Substantia nigra (tissue), 51 donors: ENCODE measurements at places on chromosomes 6 and 20.

DNA sequence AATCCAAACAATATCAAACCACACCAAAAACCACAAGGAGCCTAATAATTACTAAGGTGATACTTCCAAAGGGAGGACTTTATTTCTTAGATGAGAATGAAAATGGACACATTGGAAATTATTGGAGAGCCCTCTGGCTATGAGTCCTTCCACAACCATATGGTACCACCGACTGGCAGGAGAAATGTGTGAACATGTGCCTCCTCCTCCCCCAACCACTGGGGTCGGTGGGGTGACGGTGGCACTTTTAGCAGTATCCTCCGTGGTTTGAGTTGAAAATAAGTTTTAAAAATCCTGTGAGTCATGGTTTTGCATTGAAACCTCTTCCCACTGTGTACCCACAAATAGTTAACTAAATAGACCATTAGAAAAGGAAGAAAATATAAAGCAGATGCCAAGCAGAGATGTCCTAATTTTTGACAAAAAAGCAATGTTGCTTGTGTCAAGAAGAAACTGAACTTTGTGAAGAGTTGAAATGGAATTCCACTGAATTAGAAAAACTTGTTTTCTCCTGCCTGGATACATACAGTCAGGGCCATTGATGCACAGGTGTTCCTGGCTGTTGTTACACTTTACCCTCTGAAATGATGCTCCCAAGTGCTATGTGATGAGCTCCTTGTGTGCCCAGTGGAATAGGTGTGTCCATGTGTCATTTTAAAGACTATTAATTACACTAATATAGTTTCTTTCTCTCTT is 3.2 kb downstream of the EDN1 start:
- DNase-seq: no peak

- no peak for DNase-seq
Measured at GRCh38 chr20:8272766-8273165, 140.7 kb downstream of the PLCB1 start.

DNA sequence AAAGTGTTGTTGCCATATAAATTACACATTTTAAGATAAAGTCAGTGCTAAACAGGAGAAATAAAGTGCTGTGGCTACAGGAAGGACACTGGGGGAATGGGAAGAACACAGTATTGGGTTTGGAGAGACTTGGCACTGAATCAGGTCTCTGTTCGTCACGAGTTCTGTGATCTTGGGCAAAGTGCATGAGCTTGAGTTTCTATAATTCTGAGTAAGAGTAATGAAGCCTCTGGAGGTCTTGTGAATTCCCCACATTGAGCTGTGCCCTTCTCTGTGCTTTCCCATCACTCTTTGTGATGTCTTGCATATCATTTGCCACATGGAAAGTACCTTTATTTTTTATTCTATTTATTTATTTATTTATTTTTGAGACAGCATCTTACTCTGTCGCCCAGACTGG is 16.8 kb upstream of the EEF1A1 start:
- no peak for DNase-seq

- no peak for DNase-seq
Measured at GRCh38 chr6:156191895-156192294, 585.3 kb upstream of the ARID1B start.

DNA sequence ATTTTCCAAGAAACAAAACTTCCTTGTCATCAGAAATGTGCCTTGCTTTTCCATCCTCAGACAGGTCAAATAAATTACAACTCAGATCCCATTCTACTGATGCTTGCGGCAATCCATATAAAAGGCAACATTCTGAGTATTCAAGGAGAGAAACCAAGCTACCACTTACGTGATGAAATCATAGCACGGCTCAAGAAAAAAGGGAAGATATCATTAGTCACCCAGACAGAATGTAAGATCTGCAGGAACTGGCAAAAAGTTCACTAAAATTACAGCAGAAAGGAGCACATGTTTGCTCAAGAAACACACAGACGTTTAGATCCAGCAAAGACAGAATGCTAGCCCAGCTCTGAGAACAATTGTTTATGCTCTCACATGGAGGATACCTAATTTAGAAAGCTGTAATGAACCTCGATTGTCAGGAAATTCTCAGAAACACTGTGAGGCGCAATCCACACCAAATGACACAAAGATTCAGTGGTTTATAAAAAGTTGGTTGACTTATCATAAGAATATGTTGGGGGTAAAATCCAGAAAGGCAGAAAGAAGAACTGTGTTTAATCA is 304.2 kb downstream of the ADGRG6 start:
- no peak for DNase-seq
